ENCODE measurements at places on chromosomes 11 and 22.
A peak's percentile ranks its signal among the peaks of the same experiment; 100 is the strongest.

DNA sequence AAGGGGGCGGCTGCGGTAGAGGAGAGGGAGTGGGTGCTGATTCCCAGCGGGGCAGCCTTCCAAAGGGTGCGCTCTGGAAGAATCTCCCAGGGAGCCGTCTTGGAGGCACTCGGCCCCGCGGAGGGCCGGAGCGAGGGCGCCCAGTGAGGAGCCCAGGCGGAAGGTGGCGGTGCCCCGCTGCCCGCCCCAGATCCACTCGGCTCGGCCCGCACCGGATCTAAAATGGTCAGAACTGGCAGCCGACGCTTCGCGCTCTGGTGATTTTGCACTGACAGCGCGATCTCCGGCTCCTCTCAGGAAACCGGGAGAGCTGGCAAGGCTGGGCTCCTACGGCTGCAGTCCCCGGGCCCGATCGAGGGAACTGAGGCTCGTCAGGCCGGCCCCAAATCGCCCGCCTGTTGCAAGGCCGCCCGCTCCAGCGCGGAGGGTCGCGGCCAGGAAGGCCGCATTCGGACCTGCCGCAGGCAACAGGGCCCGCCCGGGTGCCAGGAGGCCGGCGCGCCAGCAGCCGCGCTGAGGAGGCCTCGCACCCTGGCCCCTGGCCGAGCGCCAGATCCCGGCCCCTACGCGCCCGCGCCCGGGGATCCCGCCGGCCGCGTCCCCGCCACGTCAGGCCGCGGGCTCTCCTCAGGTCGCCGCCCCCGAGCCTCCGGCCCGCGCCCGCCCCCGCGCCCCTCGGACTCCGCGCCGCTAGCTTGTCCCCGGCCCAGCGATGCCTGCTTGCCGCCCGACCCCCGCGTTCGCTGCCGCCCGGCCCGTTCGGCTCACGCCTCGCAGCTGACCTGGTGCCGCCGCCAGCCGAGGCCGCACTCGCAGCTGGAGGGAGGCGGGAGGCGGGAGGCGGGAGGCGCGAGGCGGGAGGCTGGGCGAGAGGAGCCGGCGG is at the start of gene KLHL22:
KLHL22 (minus strand) TSS at position 818 of the 883 bp plus-strand sequence. CDS start 6,584 bp downstream, outside the sequence.
- DNase-seq: peak; percentile 22

DNA sequence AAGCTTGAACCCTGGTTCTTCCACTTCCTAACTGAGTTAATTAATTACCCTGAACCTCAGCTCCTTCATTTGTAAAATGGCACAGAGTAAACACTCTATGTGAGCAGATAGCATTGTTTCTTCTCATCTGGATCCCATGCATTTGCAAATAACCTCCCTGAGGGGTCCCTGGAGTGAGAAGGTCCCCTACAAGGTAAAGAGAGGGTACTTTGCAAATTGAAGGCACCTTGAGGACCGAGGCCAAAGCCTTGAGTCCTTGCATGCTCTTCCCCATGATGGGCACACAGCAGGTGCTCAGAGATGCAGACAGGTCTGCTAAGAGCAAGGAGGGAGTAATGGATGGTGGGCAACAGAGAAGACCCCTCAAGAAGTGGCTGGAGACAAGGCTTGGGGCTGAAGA is 33.2 kb downstream of the OTOG start:
- no peak for DNase-seq

DNA sequence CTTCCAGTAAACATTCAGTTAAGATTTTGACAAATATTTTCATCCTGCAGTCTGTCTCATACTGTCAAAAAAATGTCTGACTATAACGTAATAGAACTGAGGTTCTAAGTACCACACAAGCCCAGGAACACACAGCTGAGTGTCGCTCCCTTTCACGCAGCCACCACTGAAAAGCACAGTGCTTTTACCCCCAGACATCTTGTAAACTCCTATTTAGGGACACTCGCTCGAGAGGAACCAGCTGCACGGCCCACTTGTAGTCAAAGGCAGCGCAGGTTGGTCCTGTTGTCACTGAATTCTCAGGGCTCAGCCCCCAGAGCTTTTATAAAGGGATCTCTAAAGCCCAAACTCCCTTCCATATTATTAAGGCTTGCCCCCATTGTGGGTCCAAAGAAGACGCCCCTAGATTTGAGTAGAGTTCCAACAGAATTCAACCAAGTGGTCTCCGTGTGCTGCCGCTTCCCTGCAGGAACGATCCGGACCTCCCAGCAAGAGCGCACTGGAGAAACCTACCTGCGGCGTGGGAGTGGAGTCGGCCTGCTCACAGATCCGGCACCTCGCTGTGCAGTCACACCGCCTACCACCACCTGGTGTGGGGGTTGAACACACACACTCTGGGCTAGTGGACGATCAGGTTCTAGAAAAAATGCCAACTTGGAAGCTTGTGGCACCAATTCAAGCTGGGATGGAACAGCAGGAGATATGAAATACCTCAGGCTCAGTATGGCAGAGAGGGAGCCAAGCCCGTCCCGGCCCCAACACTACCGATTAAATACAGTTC is 23.4 kb downstream of the ASPHD2 start:
- DNase-seq: no peak

DNA sequence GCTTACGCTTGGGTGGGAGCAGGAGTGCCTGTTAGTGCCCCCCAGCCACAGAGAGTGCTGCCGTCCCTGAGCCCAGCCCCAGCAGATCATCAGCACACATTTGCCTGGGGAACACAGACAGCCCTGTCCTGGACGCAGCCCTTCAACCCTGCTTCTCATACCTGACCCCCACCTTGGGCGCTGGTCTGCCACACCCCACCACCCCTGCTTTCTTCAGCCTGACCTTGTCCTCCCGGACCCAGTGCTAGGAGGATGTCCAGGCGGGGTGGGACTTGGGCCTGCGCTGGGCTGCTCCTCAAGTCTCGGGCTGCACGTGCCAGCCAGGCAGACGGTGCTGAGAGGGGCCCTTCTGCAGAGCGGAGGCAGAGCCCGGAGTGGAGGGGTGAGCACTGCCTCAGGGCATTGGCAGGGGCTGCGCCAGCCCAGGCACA is 119.2 kb downstream of the KCNQ1OT1 start:
- no peak for DNase-seq

DNA sequence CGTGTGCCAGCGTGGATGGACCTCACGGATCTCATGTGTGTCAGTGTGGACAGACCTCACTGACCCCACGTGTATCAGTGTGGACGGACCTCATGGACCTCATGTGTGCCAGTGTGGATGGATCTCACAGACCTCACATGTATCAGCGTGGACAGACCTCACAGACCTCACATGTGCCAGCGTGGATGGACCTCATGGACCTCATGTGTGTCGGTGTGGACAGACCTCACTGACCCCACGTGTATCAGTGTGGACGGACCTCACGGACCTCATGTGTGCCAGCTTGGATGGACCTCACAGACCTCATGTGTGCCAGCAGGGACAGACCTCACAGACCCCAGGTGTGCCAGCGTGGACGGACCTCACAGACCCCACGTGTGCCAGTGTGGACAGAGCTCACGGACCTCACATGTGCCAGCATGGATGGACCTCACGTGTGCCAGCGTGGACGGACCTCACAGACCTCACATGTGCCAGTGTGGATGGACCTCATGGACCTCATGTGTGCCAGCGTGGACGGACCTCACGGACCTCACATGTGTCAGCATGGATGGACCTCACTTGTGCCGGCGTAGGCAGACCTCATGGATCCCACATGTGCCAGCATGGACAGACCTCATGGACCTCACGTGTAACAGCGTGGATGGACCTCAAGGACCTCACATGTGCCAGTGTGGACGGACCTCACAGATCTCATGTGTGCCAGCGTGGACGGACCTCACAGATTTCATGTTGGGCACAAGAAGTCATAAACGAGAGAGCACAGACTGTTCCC is 18.2 kb downstream of the TTLL8 start:
- DNase-seq: no peak

GRCh38 chr22:31263896-31264640 is 28.2 kb downstream of the PIK3IP1 start:
- no peak for DNase-seq

DNA sequence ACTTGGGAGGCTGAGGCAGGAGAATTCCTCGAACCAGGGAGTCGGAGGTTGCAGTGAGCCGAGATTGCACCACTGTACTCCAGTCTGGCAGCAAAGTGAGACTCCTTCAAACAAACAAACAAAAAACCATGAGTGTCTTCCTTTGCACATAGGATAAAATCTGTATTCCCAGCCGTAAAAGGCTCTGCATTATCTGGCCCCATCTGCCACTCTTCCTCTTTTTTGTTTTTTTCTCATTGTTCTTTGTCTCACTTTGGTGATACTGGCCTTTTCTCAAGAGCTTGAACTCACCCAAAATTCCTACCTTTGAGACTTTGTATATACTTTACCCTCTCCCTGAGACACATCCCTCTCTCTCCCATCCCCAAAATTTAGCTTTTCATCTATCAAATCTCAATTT is 17.6 kb downstream of the FDX1 start:
- DNase-seq: no peak

DNA sequence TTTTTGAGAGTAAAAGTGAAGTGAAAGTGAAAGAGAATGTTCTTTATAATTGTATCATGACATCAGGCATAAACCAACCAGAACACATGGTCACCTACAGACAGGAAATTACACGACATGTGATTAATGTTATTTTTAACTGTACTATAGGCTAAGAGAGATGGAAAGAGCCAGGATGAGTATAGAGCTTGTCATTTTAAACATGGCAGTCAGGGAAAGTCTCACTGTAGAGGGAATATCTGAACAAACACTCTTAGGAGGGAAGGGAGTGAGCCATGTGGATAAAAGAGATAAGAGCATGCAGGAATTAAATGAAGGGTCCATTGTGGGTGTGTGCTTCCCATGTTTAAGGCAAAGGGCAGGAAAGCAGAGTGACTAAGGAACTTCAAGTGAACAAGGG is 599.1 kb upstream of the FAT3 start:
- no peak for DNase-seq

DNA sequence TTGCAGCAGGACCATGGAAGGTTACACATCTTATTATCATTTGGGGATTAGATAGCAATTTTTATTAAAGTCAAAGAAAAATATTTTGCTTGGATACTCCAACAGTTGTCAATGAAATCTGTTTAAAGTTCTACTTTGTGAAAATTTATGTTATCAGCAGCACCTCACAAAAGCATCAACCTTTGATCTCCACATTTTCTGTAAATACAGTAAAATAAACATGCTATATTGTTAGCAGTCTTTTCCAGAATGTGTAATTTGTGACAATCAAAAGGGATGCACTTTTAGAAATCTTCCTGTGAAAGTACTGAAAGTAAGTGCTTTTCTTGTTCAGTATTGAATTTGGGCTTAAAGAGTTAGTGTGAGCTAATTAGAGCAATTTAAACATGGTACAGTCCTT is 4.1 kb downstream of the SLC22A25 start:
- DNase-seq: no peak

DNA sequence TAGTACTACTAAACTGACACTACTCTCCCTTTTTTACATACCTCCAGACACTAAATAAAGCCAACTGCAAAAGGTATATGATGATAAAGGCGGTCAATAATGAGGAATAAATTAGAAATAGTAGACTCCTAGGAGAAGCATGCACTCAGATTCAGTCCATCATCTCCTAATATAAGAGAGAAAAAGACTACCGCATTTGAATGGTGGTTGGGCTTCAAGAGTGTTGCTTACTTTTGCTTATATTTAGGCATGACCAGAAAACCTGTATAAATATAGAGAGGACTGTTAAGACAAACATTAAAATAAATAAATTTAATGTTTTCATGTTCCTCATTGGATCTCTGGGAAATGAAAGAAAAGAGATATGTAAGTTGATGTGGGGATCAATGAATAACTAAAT is 1137.0 kb downstream of the FAM181B start:
- DNase-seq: no peak

DNA sequence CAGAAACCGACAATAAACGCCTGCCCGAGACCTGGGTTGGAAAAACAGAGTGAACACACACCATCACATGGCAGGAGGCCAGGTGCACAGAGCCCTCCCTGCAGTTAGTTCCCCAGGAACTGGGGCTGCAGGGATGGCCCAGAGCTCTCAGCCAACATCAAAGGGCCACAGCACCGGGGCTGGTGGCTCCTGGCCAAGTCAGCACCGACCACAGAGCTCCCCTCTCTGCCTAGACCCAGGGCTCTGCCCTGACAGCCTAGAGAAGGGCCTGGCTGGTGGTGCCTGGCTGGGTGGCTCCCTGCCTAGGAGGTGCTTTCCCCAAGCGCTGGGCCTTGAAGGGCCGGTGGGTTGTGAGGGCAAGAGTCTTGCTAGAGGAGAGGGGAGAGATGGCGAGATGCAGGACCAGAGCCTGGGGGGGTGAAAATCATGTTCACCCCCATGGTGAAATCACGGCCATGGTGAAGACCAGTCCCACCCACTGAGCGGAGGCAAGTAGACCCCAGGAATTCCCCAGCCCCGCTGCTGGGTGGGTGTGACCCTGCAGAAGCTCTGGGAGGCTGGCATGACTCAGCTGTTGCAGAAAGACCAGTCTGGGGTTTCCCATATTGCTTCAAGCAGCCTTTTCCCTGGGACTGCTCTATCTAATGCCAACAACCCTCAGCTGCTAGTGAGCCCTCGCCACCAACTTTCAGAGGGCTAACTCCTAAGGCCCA is 7.2 kb upstream of the BID start:
- peak; percentile 93 for DNase-seq
